ENCODE measurements at places on chromosomes 13 and 19.

- DNase-seq = no peak
These were observed 113.2 kb downstream of the HSPH1 start for GRCh38 chr13:31048521-31048920.

DNA sequence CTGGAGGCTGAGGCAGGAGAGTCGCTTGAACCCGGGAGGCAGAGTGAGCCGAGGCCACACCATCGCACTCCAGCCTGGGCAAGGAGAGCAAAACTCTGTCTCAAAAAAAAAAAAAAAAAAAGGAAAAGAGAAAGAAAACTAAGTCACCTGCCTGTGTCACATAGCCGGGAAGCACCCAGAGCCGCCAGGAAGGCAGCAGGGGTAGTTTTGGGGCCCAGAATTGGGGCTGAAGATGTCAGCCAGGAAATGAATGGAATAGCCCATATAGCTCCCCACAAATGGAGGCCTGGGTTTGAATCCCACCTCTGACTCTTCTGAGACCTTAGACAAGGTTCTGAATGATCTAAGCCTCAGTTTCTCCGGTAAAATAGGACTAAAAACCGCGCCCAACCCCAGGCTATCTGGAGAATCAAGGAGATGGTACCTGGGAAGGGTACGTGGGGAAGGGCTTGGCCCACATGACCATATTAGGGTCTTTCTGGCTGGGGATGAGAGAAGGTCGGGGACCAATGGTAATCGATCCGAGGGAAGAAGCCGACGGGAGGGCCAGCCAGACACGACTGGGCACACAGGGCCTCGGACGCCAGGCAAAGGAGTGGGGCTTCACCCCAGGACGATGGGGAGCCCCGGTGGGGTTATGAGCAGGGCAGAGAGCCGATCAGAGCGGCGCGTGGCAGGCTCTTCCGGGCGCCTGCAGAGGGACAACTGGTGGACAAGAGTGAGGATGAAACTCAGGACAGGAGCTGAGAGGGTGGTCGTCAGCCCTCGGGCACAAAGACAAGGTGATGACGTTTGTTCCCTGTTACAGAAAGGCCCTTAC is 14.4 kb downstream of the CCDC124 start:
- DNase-seq = peak; percentile 40

DNA sequence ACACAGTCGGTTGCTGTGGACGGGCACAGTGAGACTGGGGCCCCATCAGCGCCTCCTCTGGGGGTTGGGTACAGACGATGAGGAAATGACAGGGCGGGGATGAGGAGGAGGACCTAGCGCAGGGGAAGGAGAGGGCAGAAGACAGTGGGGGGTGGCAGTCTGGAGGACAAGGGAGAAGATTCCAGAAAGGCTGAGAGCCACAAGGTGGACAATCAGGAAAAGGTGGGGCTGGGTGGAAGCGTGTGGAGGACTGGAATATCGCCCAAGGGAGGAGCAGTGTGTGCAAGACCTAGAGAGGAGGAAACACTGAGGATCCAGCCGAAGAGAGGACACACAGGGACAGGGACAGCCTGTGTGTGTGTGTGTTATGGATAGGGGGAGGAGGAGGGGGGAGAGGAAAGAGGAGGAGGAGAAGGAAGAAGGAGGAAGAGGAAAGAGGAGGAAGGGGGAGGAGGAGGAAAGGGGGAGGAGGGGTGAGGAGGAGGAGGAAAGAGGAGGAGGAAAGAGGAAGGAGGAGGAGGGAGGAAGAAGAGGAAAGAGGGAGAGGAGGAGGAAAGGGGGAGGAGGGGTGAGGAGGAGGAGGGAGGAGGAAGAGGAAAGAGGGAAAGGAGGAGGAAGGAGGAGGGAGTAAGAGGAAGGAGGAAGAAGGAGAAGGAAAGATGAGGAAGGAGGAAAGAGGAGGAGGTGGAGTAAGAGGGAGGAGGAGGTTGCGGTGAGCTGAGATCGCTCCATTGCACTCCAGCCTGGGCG is 15.8 kb upstream of the GARIN5A start:
- DNase-seq = no peak

GRCh38 chr13:51590231-51590970 is 6.1 kb downstream of the WDFY2 start:
- DNase-seq = no peak

DNA sequence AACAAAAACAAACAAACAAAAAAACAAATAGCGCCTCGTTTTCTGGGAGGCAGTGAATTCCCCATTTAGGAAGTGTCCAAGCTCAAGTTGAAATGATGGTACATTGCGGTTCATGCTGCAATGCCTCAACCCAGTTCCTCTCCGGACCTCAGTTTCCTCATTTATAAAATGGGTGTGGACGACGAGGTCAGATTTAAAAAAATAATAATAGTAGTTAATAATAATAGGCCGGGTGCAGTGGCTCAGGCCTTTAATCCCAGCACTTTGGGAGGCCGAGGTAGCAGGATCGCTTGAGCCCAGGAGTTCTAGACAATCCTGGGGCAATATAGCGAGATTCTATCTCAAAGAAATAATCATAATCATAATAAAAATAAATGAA is 15.5 kb upstream of the ERCC1 start:
- no peak for DNase-seq

DNA sequence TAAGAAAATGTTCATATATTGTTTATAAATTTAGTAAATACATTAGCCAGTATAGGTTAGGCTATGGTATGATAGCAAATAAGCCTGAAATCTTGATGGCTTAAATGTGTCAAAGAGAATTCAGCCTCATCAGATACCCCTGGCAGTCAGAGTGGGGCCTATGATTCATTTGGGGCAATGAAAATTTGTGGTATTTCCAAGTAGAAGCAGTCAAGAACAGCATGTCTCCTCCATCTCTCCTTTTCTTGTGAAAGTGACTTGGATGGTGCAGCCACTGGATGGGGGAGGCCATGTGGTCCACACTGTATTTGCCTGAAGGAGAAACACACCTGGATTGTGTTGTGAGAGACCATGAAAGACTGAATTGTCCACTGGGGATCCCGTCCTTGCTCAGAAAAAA is 82.7 kb downstream of the DLEU7 start:
- DNase-seq = no peak

GRCh38 chr13:20428666-20429644 is 96.7 kb downstream of the CRYL1 start:
- DNase-seq = no peak

DNA sequence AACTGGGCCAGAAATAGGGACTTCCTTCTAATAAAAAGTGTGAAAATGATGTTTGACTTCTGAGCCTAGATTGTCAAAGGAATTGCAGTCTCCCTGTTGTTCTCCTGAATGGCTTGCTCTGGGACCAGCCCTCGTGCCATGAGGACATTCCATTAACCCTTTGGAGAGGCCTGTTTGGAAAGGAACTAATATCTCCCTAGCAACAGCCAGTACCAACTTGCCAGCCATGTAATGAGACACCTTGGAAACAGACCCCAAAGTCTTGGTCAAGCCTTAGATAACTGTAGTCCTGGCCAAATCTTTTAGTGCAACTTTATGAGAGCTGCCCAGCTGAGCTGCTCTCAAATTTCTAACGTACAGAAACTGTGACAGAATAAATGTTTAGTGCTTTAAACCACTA is 8.2 kb upstream of the SIAH3 start:
- no peak for DNase-seq

- DNase-seq = no peak
These were observed 98.2 kb downstream of the RBM26 start for GRCh38 chr13:79307866-79308298.

GRCh38 chr19:51615991-51616390 is 14.2 kb downstream of the SIGLEC5 start:
- no peak for DNase-seq

DNA sequence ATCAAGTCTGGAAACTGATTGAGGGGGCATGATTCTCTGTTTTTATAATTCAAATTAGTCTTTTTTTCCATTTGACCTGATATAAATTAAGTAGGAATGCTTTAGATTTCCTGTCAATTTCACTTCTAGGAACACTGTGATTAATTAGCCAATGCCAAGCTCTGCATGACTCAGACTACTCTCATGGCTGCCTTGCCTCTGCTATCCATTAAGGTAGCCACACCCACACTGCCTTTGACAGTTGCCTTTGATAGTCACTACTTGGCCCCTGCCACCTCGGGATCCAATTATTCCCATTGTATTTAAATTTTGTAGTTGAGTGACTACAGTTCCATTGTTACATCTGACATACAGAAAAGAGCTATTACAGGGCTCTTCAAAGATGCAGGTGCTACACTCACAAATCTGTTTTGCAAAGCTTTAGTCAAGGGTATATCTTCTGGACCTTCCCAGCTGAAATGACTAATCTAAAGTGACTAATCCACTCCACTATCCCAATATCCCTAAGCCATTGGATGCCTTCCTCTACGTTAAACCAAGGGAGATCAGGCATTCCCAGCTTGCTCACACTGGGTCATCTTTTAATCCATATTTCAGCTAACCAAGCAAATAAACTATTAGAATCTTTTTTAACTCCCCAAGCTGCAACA is 1193.1 kb upstream of the MIR17HG start:
- no peak for DNase-seq

DNA sequence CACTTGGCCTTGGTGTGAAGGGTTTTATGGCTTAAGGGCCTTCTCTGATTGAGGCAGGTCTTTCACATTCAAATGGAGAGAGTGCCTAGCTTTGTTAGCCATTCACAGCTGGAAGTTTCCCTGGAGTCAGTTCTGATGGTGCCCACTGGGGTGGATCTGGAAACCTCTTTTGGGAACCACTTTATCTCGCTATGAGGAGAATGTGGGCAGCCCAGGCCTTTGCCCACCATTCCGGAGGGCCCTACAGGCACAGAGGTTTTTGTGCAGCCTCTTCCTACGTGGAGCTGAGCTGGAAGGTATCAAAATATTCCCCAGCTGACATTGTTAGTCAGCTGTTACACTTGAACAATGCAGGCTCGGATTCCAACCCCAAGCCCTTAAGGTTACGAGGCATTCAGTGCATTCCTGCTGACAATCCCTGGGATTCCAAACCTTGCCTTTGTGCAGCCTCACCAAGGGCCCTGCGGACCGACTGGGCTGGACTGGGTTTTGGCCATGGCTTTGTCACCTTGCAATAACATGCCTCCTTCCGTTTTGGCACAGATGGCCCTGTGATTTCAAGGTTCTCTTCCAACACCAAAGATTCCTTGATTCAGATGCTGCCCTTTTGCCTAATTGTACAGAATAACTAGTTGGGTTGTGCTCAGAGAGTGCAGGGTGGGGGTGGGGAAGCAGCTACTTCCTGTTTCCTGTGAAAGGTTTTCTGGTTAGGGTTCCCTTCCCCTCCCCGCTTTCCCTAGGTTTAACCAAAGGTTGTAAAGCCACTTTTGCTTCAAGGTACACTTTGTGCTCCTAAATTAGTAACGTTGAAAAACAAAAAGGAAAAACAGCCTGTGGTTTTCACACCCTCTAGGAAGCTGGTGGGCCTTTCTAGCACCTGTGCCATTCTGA is 27.0 kb downstream of the SAE1 start:
- DNase-seq = peak; percentile 47

DNA sequence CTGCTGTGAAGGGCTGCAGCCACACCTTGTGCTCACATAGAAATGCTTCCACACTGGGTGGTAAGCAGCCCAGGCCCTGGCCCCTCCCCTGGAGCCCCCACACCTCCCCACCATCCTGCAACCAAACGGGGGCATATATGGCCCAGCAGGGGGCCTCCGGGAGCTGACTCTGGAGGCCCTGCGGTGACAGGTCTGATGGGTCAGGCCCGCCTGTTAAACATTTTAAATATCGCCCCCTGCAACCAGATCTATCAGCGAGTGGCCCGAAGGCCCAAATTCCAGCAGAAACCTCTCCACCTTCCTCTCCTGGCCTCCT is 48.0 kb upstream of the KATNAL1 start:
- peak; percentile 14 for DNase-seq

GRCh38 chr13:87089391-87089790 is 581.8 kb upstream of the SLITRK5 start:
- DNase-seq = no peak

DNA sequence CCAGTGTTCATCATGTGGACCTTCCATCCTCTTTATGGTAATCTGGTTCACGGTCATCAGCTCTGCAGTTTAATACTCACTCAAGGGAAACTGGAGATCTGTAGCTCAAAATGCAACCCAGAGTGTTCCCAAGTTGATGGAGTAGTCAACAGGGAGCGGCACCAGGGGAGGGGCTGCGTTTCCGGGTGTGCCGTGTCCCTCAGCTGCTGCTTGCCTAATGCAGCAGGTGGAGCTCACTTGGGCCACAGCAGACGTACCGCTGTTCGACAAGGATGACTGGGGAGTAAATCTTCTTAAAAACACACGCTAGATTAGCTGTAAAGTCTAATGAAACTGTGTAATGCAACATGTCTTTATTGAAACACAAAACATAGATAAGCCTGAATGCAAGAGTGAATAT is 81.1 kb downstream of the TNFSF13B start:
- no peak for DNase-seq

DNA sequence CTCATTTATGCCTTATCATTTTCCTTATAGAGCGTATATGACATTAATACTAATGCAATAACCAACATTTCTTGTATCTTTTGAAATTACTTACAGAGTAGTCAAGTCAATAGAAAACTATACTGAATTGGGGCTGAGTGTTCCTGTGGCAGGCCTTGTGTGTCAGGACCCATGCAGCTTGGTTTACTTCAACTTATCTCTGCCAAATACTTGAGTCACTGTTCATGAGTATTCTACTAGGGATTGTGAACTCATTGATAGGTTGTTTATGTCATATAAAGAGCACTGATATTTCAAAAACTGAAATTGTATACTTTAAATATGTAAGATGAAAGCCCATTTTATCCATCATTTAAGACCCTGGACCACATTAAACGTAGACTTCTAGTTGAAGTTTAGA is 688.6 kb upstream of the SLITRK1 start:
- DNase-seq = no peak

DNA sequence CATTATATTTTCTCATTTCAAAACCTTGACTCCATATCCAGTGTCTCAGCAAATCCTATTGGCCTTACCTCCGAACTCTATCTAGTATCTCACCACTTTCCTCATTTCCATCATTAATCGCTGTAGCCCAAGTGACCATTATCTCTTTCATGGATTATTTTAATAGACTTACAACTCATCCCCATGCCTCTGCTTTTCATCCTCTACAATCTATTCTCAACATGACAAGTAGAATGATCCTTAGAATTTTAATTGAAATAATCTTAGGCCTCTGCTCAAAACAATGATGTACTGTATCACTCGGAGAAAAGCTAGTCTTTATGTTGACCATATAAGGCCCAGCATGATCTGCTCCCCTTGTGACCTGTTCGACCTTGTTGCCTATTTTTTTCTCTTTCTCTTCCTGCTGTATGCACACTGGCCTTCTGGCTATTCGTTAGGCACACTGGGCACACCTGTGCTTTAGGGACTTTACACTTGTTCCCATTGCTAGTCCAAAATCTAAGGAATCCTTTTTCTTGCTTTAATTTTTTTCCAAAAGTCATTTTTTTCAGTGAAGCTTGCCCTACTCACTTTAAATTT is 21.4 kb downstream of the DNAJC15 start:
- no peak for DNase-seq

GRCh38 chr13:49669735-49670309 is 21.5 kb downstream of the EBPL start:
- peak; percentile 45 for DNase-seq

- no peak for DNase-seq
These were observed 98.7 kb downstream of the ZMYM2 start for GRCh38 chr13:20057214-20057613.

Data from neural crest cell (in vitro differentiated cells).